ENCODE measurements at places on chromosomes 12 and 14.

DNA sequence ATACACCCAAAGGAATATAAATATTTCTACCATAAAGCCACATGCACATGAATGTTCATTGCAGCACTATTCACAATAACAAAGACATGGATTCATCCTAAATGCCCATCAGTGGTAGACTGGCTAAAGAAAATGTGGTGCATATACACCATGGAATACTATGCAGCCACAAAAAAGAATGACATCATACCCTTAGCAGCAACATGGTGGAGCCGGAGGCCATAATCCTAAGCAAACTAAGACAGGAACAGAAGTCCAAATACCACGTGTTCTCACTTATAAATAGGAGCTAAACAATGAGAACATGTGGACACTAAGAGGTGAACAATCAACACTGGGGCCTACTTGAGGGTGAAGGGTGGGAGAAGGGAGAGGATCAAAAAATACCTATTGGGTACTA, 198.5 kb downstream of the BMP4 start:
- DNase-seq: no peak

- DNase-seq: no peak
Measured at GRCh38 chr12:119204131-119204530, 25.4 kb downstream of the HSPB8 start.

GRCh38 chr14:89430391-89431236, 13.6 kb upstream of the FOXN3 start:
- no peak for DNase-seq

GRCh38 chr14:99395909-99396530, 84.6 kb downstream of the SETD3 start:
- DNase-seq: peak; percentile 44

GRCh38 chr14:102805941-102806340, 28.7 kb downstream of the TRAF3 start:
- DNase-seq: no peak

DNA sequence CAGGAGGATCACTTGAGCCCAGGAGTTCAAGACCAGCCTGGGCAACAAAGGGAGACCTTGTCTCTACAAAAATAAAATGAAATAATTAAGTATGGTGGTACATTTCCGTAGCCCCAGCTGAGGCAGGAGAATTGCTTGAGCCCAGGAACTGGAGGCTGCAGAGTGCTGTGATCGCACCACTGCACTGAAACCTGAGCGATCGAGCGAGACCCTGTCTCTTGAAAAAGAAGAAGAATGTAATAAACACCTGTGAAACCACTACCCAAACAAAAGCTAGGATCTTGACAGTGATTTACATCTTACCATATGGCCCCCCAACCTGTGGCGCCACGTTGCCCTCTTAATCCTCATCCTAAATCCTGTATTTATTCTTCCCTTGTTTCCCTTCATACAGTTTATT, 5.7 kb upstream of the DTX1 start:
- DNase-seq: no peak

- no peak for DNase-seq
Measured at GRCh38 chr14:30875788-30876053, 1.4 kb downstream of the COCH start.

DNA sequence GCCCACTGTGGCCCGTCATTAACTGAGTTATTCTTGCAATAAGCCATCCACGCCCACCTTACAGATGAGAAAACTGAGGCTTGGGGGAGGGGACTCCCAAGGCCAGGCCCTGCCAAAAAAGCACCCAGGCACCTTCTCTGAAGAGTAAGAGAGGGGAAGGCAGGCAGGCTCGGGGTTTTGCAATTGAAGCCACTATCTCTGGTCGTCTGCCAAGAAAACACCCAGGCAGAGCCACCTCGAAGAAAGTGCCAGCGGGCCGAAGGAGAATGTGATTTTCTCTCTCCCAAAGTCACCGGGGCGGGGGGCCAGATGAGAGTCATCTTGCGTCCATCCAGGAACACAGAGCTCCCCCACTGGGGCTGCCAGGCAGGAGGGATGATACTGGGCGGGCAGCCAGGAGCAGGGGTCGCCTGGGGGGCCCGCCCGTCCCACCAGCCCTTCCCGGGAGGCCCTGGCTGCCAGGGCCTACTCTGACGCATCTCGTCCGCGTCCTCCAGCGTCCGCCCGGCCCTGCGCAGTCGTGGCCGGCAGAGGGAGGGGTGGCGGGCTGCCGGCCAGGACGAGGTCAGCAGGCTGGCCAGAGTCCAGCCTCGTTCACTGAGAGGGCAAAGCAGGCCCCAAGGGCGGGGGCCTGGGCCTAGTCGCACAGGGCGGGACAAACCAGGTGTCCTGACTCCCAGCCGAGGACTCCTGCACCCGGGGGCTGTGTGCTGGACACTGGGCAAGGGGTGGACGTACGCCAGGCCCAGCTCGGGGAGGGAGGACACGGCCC, 74.3 kb downstream of the RFLNA start:
- DNase-seq: no peak

- DNase-seq: no peak
Measured at GRCh38 chr12:28253161-28253641, 62.9 kb downstream of the CCDC91 start.

- DNase-seq: no peak
Measured at GRCh38 chr14:34833549-34834523, 41.3 kb downstream of the BAZ1A start.

GRCh38 chr12:59600171-59600570, 4.3 kb downstream of the SLC16A7 start:
- DNase-seq: no peak

DNA sequence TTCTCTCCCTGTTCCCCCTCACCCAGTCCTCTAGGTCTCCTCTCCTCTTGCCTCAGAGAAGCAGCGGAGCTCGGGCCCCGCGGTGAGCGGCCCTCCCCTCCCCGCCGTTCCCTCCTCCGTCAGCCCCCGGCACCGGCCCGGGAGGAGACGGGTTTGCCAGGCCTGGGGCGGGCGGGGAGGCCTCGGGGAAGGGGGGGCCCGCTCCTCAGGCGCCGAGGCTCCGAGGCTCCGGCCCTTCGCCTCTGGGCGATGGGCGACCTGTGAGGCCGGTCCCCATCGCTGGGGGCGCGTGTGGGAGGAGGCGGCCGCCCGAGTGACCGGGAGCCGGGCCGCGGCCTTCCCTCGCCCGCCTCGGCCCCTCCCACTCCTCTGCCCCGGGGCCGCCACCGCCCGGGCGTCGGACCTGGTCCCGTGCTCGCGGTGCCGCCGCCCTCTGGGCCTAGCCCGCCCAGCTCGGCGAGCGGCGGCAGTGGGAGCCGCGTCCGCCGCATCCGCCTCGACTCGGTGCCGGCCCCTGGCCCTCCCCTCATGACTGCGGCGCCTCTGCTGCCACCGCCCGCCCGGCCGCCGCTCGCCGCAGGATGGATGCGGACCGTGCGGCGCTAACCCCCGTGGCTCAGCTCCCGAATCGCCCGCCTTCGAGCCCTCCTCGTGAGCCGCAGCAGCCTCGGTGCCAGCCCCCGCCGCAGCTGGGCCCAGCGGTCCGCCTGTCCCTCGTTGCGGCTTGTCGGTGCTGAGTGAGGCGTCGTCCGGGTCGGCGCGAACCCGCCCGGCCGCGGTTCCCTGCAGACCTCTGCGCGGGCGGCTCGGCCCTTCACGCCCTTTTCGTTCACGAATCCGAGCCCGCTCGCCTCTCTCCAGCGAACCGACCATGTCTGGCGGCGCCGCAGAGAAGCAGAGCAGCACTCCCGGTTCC, 574 bp downstream of the WNK1 start:
- peak; percentile 39 for DNase-seq

DNA sequence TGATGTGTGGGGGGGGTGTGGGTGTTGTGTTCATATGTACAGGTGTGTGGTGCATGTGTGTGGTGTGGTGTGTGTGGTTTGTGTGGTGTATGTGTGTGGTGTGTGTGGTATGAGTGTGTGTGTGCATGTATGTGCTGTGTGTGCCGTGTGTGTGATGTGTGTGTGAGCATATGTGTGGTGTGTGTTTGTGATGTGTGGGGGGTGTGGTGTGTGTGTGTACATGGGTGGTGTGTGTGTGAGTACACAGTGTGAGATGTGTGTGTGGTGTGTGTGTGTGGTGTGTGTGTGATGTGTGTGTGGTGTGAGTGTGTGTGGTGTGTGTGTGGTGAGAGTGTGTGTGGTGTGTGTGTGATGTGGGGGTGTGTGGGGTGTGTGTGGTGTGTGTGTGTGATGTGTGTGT, 24.5 kb upstream of the CMKLR1 start:
- no peak for DNase-seq
